MM.1S (cell line): ENCODE measurements at places on chromosomes 5 and 9.

DNA sequence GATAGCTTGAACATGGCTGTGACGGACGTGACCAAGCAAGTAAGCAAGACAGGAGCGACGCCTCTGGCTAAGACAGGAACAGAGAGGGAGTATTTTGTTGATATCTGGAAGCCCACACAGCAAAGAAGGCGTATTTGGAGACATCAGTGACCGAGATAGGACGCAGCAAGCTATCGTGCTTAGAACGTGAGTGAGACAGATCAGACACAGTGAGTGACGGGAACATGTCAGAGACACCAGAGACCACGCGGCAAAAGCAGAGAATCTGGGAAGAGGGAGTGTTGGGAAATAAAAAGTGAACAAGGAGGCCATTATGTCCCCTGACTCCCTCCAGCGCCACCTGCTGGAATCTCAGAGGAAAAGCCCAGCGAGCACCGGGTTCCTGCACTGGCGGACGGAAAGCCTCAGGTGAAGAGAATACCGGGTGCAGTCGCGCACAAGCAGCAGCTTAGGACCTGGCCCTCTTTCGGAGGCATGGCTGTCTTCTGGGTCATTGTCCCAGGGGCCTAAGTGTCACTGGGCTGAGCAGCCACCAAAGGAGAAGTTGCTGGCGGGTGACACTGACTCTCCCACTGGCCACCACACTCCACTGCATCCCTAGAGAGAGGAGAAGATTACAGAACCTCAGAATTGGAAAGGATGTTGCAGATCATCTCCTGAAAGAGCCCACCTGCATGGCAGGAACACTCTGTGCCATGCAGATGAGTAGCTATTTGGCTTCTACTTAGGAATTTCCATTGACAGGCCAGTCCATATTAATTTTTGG is 99.1 kb downstream of the FBXO38 start:
- DNase-seq, result peak; percentile 40

GRCh38 chr5:126937771-126938170 is 92.6 kb downstream of the MARCHF3 start:
- no peak for DNase-seq

DNA sequence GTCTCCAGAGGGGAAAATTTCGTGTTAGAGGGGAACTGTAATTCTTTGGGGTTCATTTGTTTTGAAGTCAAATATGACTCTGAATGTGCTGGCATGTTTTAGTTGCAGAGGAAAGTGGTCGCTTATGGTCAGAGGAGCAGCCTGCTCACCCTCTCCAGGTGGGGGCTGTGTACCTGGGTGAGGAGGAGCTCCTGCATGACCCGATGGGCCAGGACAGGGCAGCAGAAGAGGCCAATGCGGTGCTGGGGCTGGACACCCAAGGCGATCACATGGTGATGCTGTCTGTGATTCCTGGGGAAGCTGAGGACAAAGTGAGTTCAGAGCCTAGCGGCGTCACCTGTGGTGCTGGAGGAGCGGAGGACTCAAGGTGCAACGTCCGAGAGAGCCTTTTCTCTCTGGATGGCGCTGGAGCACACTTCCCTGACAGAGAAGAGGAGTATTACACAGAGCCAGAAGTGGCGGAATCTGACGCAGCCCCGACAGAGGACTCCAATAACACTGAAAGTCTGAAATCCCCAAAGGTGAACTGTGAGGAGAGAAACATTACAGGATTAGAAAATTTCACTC is 13.5 kb downstream of the TXNDC15 start:
- no peak for DNase-seq

- no peak for DNase-seq
Measured at GRCh38 chr9:121192518-121192917, 9.2 kb downstream of the RAB14 start.

- DNase-seq, result no peak
Measured at GRCh38 chr5:80711938-80712337, 57.2 kb upstream of the DHFR start.

GRCh38 chr5:83488821-83489220 is 17.3 kb downstream of the VCAN start:
- DNase-seq, result no peak

DNA sequence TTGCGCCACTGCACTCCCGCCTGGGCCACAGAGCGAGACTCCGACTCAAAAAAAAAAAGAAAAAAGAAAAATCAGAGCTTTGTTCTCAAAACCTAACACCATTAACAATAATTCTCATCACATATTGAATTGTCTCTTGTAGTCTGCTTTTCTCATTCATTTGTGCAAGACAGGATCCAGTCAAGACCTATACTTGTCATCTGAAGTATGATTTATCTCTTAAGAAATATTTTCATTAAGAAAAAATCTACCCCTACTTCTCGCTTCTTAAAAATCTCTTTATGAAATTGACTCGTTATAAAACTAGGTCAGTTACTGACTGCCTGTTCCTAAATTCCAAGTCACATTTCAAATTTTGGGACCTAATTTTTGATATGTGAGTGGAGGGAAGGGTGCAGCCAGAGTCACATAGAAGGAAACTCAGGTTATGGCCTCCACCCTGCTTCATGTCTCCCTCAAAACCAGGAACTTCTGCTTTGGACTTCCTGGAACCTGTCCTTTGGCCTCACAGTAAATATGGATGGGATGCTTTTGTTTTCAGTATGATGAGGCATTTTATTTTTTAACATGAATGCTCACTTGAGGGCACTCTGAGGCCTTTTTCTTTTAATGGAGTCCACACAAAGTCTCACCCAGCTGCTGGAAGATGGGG is 18.9 kb downstream of the ZNF169 start:
- no peak for DNase-seq

GRCh38 chr9:34072868-34073590 is 24.3 kb upstream of the UBAP2 start:
- no peak for DNase-seq

GRCh38 chr5:149820012-149820411 is 89.9 kb downstream of the PPARGC1B start:
- no peak for DNase-seq

DNA sequence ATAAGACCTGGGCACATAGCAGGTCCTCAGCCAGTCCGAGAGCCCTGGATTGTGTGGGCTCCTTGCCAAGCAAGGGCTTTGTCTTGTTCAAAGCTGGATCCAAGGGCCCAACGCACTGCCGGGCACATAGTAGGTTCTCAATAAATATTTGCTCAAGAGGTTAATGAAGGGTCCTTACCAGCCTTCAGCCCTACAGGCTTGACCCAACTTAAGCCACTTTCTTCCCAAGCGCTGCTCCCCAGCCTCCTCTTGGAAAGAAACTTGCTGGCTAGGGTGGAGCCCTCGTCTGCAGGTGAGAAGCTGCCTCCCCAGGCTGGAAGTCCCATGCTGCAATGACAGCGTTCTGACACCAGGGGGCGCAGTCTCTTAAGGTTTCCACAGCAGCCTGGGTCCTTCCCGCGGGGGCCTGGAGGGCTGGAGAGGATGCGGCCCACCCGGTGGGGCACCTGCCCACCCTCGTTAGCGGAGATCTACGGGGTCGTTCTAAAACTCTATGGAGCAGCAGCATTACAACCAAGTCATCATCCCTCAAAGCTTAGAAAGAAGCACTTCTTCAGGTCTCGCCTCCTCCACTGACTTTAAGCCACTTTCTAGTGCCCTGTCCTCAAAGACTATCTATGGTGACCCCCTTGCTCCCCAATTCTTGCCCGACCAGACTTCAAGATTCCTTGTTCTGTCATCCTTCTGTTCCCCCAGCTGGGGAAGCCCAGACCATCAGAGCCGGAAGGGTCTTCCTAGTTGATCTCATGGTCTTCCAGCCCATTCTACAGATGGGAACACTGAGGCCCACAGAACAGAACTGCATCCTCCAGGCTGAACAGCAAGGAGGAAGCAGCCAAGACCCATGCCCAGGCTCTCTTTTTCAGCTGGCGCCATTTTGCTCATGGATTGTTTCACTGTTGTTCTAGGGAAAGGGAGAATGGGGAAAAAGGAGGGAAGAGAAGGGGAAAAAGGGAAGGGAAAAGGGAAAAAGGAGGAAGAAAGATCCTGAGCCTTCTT is 115.4 kb downstream of the LHX2 start:
- DNase-seq, result peak; percentile 79

GRCh38 chr9:131500377-131500776 is 2.3 kb upstream of the POMT1 start:
- DNase-seq, result peak; percentile 93

DNA sequence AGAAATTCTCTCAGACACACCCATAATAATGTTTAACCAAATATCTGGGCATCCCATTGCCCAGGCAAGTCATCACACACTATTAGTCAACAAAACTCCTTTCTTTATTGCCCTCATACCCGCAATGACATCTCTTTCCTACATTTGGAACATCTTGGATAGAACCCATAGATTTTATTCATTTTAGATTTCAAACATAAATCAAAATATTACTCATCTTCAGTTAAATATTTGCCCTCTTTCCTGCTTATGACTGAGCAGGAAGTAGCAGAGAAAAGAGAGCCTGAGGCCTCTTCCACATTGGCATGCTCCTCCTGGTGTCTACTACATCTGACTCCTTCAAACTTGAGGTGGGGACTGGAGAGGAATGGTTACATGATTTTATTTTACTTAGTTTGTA is 592.0 kb downstream of the CHSY3 start:
- DNase-seq, result no peak

GRCh38 chr5:42516282-42517042 is 93.2 kb downstream of the GHR start:
- DNase-seq, result no peak

- DNase-seq, result no peak
Measured at GRCh38 chr9:84445737-84446136, 105.2 kb upstream of the SLC28A3 start.

DNA sequence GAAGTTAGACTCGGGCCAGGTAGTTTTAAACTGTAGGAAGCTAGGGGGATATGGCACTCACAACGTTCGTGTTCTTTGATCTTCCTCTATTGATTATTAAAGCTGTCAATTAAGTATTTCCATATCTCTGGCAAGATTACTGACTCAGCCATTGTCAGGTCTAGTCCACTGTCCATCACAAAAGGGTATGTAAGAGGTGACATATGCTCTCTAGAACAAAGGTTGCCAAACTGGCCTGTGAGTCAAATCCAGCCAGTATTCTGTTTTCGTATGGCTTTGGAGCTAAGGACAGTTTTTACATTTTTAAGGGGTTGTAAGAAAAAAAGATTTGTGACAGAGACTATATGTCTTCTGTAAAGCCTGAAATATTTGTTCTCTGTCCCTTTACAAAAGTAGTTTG is 44.2 kb downstream of the FAXDC2 start:
- DNase-seq, result no peak

- DNase-seq, result no peak
Measured at GRCh38 chr5:69512740-69513260, 20.2 kb downstream of the OCLN start.

GRCh38 chr5:95086927-95087815 is 197.7 kb downstream of the MCTP1 start:
- no peak for DNase-seq

GRCh38 chr5:100771181-100771580 is 131.9 kb downstream of the ST8SIA4 start:
- no peak for DNase-seq

DNA sequence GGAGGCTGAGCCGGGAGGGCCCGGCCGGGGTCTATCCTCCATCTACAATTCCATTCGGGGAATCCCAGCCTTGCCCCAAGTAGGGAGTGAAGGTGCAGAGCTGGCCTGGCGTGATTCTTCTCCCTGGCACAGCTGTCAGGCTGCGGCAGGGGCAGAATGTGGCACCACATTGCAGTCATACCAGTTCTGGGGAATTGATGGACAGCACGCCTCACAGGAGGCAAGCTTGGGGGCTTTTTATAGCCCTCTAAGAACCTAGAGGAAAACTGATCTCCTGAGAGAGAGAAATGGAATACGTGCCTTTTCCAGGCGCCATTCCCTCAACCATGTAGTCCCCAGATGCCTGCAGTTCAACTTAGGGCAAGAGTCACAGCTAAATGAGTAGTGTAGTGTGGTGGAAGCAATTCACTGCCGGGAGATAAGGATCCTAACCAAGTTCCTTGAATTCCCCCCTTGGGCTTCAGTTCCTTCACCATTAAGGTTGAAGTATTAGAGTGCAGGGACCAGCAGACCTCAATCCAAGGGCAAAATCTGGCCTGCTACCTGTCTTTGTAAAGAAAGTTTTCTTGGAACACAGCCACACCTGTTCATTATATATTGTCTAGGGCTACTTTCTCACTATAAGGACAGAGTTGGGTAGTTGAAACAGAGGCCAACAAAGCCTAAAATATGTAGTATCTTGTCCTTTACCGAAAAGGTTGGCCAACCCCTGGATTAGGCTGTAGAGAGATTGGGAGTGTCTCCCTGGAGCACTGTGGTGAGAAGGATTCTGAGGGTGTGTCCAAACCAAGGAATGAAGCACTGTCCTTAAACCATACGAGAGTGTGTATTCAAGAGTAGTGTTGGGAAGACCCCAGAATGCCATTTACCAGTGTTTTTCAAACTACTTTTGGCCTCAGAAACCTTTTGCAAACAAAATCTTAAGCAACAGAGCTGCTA is 10.6 kb downstream of the AFAP1L1 start:
- no peak for DNase-seq

- no peak for DNase-seq
Measured at GRCh38 chr5:33774341-33774740, 117.4 kb downstream of the ADAMTS12 start.

GRCh38 chr9:127418037-127418471 is 6.1 kb upstream of the ZNF79 start:
- no peak for DNase-seq
